Heart right ventricle (tissue), 16 donors: ENCODE measurements at places on chromosomes 5 and 9.
A peak's percentile ranks its signal among the peaks of the same experiment; 100 is the strongest.

DNA sequence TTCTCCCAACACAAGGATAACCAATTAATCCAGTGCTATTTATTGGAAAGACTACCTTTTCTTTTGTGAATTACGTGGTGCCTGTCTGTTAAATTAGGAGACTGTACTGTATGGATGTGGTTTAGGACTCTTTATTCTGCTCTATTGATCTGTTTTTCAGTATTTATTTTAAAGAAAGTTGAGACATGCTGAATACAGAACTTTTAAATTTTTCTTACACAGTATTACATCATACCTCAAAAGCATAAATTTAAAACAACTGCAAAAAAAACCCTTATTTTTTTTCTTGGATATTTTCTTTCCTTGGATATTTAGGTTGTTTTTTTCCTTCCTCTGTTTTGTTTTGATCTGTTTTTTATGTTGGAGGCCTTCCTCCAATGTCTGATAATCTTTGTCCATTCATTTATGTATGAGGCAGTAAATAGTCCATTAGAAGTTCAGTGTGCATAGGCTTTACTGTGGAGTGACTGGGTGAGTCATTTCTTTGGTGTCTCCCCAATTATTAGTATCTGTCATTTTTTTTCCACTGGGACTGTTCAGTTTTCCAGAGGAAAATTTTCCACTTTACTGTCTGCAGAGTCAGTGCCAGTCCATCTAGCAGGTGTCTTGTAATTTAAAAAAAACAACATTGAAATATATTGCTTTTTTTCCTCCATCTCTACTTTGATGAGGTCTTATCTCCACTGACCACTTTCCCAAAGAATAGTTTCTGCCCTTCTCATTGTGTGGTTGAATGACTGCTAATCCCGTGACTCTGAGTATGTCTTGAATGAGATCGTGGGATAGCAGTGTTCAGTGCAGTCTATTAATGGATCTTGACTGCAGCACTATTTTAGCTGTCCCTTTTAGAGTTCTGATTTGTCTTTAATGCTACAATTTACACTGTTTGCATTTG lies 15.2 kb downstream of the CYSTM1 start:
- H3K27ac ChIP-seq, result peak overlapping the region; percentile 25
- no peak for DNase-seq
- no peaks in the 10 kb centered on the region for H3K27me3 ChIP-seq

DNA sequence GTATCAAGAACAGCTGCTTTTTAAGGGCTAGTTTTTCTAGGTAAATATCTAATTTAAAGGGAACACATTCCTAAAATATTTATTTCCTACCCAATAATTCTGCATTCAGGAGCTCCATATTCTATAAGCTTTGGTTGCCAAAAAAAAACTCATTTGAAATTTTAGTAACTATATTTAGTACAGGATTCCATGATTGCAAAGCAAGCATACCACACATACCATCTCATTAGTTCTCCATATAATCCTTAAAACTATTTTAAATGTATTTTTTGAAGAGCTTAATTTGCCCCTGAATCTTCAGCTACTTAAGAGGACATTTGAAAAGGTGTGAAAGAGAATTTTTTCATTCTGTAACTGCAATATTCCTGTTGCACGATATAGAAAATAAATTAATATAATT lies 877.0 kb downstream of the NR2F1-AS1 start:
- H3K36me3 ChIP-seq, result no peaks in the 10 kb centered on the region
- DNase-seq, result no peak
- no peak overlapping the region for H3K4me3 ChIP-seq
- H3K27ac ChIP-seq, result no peak overlapping the region
- no peaks in the 10 kb centered on the region for H3K27me3 ChIP-seq

- H3K36me3 ChIP-seq, result no peaks in the 10 kb centered on the region
- no peaks in the 10 kb centered on the region for H3K4me1 ChIP-seq
- no peak overlapping the region for H3K4me3 ChIP-seq
- no peak overlapping the region for H3K27ac ChIP-seq
These were observed 48.9 kb downstream of the AUH start for GRCh38 chr9:91312717-91313325.

DNA sequence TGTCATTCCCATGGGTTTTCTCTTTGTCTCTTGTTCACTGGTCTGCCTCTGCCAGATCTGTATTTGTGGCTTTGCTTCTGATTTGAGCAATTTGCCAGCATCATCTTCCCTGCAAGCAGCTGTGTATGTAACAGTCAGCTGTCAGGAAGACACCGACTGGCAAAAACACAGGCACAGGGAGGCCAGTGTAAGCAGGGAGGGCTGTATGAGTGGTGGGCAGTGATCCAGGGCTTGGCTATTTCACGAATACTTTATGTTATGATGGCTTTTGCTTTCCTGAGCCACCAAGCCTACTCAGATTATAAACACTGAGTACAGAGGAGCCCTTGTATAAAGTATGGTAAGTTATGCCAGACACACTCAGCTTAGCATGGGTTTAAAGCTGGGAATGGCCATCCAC lies 11.6 kb downstream of the BNIP1 start:
- no peaks in the 10 kb centered on the region for H3K4me1 ChIP-seq
- peaks cover 99% of the 10 kb centered on the region for H3K36me3 ChIP-seq
- H3K27ac ChIP-seq, result no peak overlapping the region
- no peak for DNase-seq
- no peaks in the 10 kb centered on the region for H3K27me3 ChIP-seq

DNA sequence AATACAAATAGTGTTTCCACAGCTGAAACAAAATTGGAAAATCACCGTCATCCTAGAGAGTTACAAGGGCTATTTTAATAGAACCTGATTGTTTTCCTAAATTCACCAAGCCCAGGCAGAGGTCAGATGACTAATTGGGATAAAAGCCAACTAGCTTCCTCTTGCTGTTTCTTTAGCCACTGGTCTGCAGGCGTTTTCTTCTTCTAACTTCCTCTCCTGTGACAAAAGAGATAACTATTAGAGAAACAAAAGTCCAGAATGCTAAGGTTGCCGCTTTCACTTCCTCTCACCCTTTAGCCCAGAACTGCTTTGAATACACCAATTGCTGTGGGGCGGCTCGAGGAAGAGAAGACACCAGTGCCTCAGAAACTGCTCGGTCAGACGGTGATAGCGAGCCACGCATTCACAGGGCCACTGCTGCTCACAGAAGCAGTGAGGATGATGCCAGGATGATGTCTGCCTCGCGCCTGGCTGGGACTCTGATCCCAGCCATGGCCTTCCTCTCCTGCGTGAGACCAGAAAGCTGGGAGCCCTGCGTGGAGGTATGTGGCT lies at the start of gene TLR4:
TSS of gene TLR4 (plus strand) at position 380 of the 552 bp plus-strand sequence. CDS start at position 450, 70 bp downstream.
- DNase-seq, result peak; percentile 52
- H3K4me3 ChIP-seq, result peak within 1 kb of the TSS; percentile 51
- H3K27me3 ChIP-seq, result no peaks in the 10 kb centered on the region
- H3K27ac ChIP-seq, result peak within 1 kb of the TSS; percentile 85
- H3K4me1 ChIP-seq, result peaks cover 36% of the 10 kb centered on the region

DNA sequence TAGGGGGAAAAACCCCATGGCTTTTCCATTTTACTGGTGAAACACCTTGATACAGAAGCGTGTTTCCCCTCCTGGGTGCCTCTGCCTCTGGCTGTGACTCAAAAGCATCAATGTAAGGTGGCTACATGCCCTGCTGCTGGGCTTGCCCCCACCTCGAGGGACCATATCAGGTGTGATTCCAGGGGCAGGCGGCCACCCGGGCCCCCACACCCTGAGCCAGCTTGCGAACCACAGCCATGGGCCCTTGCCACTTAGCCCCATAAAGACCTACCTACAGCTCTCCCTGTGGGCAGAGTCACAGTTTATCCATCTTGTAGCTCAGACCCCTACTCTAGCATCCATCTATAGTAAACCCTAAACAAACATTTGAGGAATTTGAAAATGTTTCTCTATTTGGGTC lies 10.8 kb downstream of the SHC3 start:
- peaks cover 8% of the 10 kb centered on the region for H3K27me3 ChIP-seq
- no peak for DNase-seq

DNA sequence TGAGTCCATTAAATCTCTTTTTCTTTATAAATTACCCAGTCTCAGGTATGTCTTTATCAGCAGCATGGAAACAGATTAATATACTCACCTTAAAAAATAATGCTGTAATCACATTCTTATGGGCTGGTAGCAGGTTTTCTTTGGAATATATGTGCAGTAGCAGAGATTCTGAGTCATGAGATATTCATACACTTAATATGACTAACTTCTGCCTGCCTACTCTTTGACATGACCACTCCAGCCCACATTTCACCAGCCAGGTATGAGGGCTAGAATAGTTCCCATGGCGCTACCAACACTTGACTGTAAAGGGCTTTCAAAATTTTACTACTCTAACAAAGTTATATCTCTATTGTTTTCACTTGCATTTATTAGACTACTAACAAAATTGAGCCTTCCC lies 74.1 kb upstream of the GHR start:
- no peaks in the 10 kb centered on the region for H3K27me3 ChIP-seq
- no peak overlapping the region for H3K27ac ChIP-seq
- no peaks in the 10 kb centered on the region for H3K36me3 ChIP-seq
- no peak overlapping the region for H3K4me3 ChIP-seq

GRCh38 chr9:68457803-68458202 lies 82.9 kb downstream of the TMEM252 start:
- no peaks in the 10 kb centered on the region for H3K36me3 ChIP-seq
- no peak overlapping the region for H3K27ac ChIP-seq
- H3K4me1 ChIP-seq, result peaks cover 25% of the 10 kb centered on the region
- no peak overlapping the region for H3K4me3 ChIP-seq
- no peaks in the 10 kb centered on the region for H3K27me3 ChIP-seq

- no peak overlapping the region for H3K4me3 ChIP-seq
- H3K4me1 ChIP-seq, result no peaks in the 10 kb centered on the region
- no peak for DNase-seq
- no peak overlapping the region for H3K27ac ChIP-seq
These were observed 42.9 kb upstream of the ERBIN start for GRCh38 chr5:65883461-65883860.

GRCh38 chr5:98121036-98121936 lies 652.2 kb upstream of the RGMB start:
- no peaks in the 10 kb centered on the region for H3K4me1 ChIP-seq
- no peaks in the 10 kb centered on the region for H3K36me3 ChIP-seq
- no peak overlapping the region for H3K27ac ChIP-seq

DNA sequence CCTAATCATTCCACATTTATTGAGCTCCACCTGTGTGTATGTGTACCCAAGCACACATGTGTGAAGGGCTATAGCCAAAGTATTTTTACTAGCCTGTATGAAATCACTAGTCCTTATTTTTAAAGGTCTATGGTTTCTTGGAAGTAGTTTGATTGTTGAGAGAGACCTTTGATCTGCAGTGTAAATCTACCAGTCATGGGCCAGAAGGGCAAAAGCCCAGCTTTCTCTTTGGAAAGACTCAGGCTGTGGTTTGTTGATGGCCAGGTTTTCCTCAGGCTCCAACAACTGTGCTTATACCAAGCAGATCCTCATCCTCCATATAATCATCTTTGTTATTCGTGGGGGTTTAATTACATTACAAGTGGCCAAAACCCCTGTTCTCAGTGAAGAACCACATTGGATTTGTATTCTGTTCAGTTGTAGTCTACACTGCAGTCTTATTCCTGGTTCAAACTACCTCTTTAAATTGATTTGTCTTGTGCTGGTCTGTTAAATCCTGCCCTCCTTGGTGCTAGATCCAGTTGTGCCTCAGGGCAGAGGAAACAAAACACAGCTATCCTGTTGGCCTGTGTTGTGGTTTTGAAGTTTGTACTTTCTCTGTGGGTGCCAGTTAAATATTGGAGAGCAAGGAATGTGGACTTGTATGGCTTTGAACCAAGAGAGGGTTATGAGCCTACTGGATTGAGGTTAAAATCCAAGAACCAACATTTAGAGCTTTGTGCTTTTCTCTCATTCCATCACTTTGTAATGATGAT lies 13.3 kb downstream of the CDC26 start:
- no peak for DNase-seq
- H3K4me3 ChIP-seq, result no peak overlapping the region
- H3K27me3 ChIP-seq, result no peaks in the 10 kb centered on the region
- H3K4me1 ChIP-seq, result no peaks in the 10 kb centered on the region
- no peak overlapping the region for H3K27ac ChIP-seq

GRCh38 chr9:112061152-112061740 lies 113.9 kb downstream of the SUSD1 start:
- no peak overlapping the region for H3K4me3 ChIP-seq
- DNase-seq, result peak; percentile 63
- H3K4me1 ChIP-seq, result peaks cover 53% of the 10 kb centered on the region
- no peaks in the 10 kb centered on the region for H3K27me3 ChIP-seq
- H3K27ac ChIP-seq, result peak overlapping the region; percentile 62

- H3K4me3 ChIP-seq, result no peak overlapping the region
- DNase-seq, result no peak
- H3K27ac ChIP-seq, result no peak overlapping the region
- peaks cover 10% of the 10 kb centered on the region for H3K4me1 ChIP-seq
- no peaks in the 10 kb centered on the region for H3K36me3 ChIP-seq
These were observed 66.7 kb downstream of the ADAMTS2 start for GRCh38 chr5:179278546-179278945.

- H3K4me3 ChIP-seq, result peak overlapping the region; percentile 59
- H3K36me3 ChIP-seq, result no peaks in the 10 kb centered on the region
- peak overlapping the region; percentile 32 for H3K27ac ChIP-seq
These were observed 145.9 kb downstream of the GAPVD1 start for GRCh38 chr9:125407432-125407973.

GRCh38 chr9:72431036-72431435 lies 66.0 kb upstream of the ZFAND5 start:
- no peak overlapping the region for H3K4me3 ChIP-seq
- no peaks in the 10 kb centered on the region for H3K4me1 ChIP-seq
- no peak for DNase-seq

- no peak overlapping the region for H3K27ac ChIP-seq
- H3K27me3 ChIP-seq, result peaks cover 17% of the 10 kb centered on the region
- no peak overlapping the region for H3K4me3 ChIP-seq
- H3K4me1 ChIP-seq, result no peaks in the 10 kb centered on the region
These were observed 500.0 kb downstream of the DIRAS2 start for GRCh38 chr9:90142580-90142979.

DNA sequence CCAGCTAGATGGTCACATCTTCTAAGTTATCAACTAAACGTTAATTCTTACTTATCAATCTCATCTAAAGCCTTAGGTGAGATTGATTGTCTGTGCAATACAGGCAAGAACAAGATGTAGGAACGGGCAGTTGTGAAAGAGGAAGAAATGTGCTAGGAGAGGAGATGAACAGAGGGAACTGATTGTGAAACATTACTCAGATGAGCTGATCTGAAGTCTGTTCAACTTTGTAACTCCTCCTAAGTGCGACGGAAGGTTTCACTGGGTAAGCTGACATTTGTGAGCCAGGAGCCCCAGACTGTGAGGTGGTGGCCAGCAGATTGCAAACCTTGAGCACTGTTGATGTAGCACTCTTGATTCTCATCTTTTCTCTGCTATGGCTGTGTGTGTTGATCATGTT lies 204.1 kb downstream of the CD180 start:
- no peak overlapping the region for H3K27ac ChIP-seq
- no peaks in the 10 kb centered on the region for H3K27me3 ChIP-seq
- H3K36me3 ChIP-seq, result no peaks in the 10 kb centered on the region
- no peak for DNase-seq
